ENCODE measurements at places on chromosomes 13 and 19.

DNA sequence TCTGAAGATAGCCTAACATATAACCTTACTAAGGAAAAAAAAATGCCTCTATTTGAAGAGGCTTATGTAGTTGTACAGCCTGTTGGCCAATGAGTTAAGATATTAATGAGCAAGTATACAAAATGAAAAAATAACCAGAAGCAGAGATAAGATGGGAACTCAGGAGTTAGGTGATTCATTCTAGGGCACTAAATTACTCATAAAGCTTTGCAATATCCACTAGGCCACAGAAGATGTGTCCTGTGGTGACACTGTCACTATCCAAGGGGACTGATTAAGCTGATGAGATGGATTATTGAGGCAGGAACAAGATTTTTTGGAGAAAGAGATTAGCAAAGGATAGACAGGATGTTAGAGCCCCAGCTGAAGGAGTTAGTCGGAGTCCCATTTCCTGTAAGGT lies 99.6 kb downstream of the LIG4 start:
- DNase-seq: no peak

GRCh38 chr13:54965881-54966280 lies 1937.3 kb downstream of the OLFM4 start:
- no peak for DNase-seq

DNA sequence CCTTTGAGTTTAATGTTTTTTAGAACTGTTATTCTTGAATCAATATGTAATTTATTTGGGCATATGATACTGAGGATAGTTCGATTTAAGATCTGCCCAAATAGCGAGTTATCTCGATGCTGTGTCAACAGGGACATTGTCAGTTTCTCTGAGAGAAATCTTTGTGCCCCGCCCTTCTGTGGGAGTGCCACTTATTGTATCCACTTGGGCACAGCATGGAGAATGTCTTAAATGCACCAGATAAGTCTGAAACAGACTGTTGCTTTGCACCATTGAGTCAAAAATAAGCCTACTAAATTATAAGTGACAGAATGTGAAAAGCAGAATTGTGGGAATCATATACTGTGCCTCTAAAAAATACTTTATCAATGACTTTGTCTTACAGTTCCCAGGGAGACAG lies 45.6 kb downstream of the RNASEH2B start:
- DNase-seq: no peak

DNA sequence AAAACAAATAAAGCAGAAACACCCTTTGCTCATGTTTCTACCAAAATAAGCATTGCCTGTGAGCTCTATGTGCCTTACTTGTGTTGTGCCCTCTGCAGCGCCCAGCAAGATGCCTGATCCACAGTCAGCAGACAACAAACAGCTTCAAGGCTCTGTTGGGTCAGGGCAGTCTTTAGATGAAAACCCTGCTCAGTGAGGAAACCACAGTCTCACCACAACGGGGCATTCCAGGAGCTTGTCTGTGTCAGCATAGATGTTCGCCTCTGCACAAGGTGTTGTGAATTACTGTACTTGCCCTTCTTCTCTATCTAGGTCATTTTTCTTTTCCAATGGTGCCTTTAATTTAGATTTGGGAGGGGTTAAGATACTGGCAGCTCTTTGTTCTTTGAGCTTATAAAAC lies 251.9 kb downstream of the COL4A1 start:
- DNase-seq: no peak

GRCh38 chr19:29260477-29261317 lies 47.7 kb upstream of the UQCRFS1 start:
- DNase-seq: no peak

- DNase-seq: no peak
Observed at GRCh38 chr13:30331331-30331771, 24.0 kb upstream of the KATNAL1 start.

DNA sequence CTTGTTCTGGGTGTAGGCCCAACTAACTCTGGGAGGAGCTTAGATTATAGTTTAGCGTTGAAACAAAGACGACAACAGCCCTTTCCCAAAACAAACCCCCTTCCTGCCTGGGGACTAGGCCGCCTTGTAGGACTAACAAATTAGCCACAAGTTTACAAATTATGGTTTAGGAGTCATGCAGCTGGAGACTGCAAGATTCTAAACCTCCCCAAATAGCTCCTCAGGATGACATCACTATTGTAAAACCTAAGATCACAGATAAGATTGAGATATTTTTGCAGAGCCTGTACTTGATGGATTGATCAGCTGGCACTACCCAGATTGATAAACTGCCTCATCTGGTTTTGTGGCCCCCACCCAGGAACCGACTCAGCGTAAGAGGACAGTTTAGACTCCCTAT lies 2.3 kb upstream of the SLC25A15 start:
- DNase-seq: no peak

DNA sequence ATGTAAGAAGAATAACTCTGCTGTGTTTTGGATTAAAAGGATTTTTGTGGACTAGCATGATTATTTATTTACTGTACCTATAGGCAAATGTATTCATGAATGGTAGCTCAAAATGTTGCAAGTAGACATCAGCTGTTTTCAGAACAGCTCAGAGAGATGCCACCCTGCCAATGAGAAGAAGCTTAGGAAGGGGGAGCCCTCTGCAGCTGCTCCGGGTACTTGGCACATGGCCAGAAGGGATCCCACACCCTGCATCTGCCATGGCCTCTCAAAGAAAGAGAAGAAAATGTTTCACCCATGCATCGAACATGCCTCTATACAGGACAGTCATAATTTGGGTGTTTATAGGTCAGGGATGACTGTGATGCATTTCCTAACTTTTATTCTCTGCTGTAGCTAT lies 30.5 kb upstream of the MBNL2 start:
- no peak for DNase-seq

- DNase-seq: no peak
Observed at GRCh38 chr19:40191836-40192646, 815 bp downstream of the MAP3K10 start.

GRCh38 chr19:4684312-4685095 lies 14.4 kb upstream of the MYDGF start:
- DNase-seq: no peak

DNA sequence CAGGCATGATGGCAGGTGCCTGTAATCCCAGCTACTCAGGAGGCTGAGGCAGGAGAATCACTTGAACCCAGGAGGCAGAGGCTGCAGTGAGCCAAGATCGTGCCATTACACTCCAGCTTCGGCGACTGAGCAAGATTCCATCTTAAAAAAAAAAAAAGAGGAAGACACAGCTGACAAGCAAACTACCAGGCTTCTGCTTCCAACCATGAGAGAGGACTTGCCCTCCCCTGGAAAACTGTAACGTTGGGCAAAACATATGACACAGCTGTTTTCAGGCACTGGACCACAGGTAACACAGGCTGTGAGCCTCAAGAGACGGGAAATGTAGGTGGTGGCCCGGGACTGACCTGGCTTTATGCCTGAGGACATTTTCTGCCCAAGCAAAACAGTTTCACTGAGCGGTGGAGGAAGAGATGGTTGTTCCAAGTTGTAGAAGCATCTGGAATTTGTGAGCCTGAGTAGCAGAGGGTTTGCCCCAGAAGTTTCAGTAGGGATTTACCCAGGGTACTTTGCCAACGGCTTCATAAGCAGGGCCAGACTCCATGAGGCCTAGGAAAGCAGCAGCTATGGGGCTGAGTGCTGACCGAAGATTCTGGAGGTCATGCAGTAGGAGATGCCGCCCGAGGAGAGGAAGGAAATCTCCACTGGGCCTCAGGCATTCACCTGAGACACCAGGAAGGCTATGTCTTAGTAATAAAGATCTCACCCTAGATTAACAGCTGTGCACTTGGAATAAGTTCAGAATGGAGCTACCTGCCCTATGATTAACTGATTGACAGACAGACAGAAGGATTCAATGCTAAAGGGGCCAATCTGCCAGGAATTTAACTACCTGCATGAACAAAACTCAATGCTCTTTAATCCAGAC lies 88.0 kb downstream of the ABCC4 start:
- DNase-seq: no peak

- DNase-seq: no peak
Observed at GRCh38 chr19:19399733-19400433, 5.6 kb upstream of the GATAD2A start.

- no peak for DNase-seq
Observed at GRCh38 chr13:21243045-21243897, 66.8 kb downstream of the MRPL57 start.

- no peak for DNase-seq
Observed at GRCh38 chr19:1236576-1236975, 1.2 kb downstream of the CBARP start.

- peak; percentile 4 for DNase-seq
Observed at GRCh38 chr19:10193790-10194499, 808 bp downstream of the DNMT1 start.

DNA sequence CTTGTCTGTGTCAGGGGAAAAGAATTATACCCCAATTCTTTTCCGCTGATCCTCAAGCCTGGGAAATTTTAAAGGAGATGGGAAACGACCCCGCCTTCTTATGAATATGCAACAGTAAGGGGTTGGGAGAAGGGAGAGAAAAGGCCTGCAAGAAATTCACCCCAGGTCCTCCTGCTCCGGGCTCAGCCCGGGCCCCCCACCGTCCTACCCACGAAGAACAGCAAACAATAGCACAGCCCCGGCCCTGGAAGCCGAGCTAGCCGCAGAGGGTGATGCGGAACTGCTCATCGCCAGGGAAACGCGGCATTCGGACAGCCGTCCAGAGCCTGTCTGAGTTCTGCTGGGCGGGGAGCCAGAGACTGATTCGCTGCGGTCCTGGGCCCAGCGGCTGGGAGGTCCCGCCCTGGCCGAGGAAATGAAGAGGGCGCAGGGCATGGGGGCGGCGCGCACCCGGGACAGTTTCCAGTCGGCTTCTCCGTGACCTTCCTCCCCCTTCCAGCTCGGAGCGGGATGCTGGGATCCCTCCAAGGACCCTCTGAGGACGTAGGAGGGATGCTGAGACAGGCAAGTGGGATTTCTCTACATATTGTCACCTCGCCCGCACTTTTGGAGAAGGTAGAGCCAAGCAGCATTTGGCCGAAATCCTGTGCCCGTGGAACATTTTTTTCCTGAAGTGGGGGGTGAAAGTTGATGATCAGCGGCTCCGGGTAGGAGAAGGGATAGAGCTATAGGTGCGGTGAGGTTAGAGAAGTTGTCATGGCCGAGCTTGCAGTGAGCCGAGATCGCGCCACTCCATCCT lies 82.3 kb upstream of the C1QTNF9B start:
- peak; percentile 10 for DNase-seq

- no peak for DNase-seq
Observed at GRCh38 chr13:29497137-29497654, 98.3 kb downstream of the SLC7A1 start.

GRCh38 chr19:9130965-9131364 lies 4.2 kb upstream of the OR7G3 start:
- DNase-seq: no peak

All from stimulated activated CD4-positive, alpha-beta T cell treated with anti-CD3 and anti-CD28 coated beads, Interleukin-15, amount 100 ng/mL, for 1 hour (primary cell).